ENCODE measurements at places on chromosomes 1 and 21.

DNA sequence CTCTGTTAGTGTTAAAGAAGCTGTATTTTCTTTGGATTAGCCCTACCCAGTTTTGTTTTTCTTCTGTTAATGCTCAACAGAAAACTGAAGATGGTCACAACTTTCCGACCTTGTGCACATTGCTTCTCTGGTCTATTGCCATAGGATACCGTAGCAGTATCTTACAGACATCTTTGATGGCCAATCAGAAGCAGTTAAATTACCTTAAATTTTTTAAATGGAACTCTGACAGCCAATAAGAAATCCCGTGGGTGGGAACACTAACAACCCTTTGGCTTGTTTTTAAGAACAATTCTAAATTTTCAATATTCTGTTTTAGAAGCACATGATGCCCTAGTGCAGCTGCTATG, 17.2 kb downstream of the NFYC start:
- no peak for DNase-seq

GRCh38 chr1:27973771-27974416, 14.1 kb downstream of the XKR8 start:
- DNase-seq, result no peak

- no peak for DNase-seq
Measured at GRCh38 chr1:84795213-84795612, 97.8 kb downstream of the LPAR3 start.

GRCh38 chr1:10687251-10687651, 109.2 kb downstream of the CASZ1 start:
- no peak for DNase-seq

GRCh38 chr1:227987181-227987580, 19.6 kb upstream of the WNT3A start:
- no peak for DNase-seq

DNA sequence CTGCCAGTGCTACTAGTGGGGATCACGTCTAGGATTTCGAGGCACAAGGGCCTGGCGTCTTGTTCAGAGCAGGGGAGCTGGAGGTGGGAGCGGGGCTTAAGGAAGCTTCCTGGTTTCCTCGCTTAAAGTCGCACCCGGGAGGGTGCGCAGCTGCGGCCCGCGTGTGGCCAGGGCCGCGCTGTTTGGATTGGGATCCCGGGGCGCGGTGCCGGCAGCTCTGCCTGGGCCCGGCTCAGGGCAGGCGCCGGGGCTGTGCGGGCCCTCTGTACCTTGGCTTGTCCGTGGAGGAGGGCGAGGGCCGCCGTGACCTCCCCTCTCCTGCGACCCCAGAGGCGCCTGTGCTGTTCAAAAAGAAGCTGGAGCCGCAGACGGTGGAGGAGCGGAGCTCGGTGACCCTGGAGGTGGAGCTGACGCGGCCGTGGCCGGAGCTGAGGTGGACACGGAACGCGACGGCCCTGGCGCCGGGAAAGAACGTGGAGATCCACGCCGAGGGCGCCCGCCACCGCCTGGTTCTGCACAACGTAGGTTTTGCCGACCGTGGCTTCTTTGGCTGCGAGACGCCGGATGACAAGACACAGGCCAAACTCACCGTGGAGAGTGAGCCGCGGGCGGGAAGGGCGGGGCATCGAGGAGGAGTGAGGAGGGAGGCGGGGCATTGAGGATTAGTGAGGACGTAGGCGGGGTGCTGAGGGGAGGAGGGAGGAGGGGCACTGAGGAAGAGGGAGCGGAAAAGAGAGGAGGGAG, 67.8 kb downstream of the OBSCN start:
- peak; percentile 88 for DNase-seq

GRCh38 chr1:7402548-7402850, 368.6 kb upstream of the VAMP3 start:
- no peak for DNase-seq

- DNase-seq, result no peak
Measured at GRCh38 chr1:246488674-246489073, 18.4 kb downstream of the SMYD3 start.

DNA sequence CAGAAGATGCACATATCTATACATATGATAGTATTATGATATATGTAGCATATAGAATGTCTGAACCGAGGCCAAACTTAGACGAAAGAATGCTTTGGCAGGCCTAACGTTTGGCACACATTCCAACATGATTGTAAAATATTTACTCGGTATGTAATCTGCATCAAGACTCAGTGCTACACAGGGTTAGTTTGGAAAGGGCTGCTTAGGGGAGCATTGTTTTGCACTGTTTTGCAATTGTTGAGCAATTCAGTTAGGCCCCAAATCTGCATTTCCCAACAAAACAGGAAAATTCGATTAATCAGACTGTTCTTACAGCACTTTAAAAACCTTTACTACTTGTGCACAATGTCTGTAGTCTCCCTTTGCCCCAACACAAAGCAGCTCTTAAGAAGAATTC, 216.0 kb upstream of the NEGR1 start:
- DNase-seq, result no peak

DNA sequence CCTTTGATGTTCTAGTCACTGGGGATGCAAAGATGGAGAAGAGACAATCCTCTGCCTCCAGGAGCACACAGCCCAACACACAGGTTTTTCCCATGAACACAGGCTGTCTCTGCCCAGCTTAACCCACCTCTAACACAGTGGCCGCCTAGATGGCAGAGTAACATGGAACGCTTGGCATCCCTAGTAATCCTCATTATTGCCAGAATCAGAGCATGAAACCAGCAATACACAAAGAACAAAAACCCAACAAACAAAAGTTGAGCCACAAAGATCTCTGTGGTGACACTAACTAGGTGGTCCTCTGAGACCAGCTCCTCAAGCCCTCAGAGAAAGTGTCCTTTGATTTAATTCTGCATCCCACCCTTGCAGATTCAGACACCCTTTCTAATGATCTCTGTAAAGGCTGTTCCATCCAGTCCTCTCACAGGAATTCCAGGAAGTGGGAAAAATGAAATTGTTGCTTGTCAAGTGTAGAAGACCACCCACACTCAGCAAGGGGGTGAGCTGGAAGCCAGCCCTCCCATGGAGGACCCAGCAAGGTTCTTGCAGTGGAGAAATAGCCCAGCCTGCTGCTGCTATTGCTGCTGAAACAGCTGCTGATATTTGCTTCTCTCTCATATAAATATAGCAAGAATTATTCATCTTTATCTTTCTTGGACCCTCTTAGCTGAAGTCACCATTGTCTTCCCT, 7.4 kb upstream of the ATP2B4 start:
- DNase-seq, result no peak

Measured in suppressor macrophage treated with lipopolysaccharide for 1 hour (primary cell).